ENCODE measurements at places on chromosomes 1 and 21. TPM values are rescaled to one million over a fixed set of nuclear protein-coding genes. Genes with fewer than 3 reads are reported as not detected.
A peak's percentile ranks its signal among the peaks of the same experiment; 100 is the strongest.

DNA sequence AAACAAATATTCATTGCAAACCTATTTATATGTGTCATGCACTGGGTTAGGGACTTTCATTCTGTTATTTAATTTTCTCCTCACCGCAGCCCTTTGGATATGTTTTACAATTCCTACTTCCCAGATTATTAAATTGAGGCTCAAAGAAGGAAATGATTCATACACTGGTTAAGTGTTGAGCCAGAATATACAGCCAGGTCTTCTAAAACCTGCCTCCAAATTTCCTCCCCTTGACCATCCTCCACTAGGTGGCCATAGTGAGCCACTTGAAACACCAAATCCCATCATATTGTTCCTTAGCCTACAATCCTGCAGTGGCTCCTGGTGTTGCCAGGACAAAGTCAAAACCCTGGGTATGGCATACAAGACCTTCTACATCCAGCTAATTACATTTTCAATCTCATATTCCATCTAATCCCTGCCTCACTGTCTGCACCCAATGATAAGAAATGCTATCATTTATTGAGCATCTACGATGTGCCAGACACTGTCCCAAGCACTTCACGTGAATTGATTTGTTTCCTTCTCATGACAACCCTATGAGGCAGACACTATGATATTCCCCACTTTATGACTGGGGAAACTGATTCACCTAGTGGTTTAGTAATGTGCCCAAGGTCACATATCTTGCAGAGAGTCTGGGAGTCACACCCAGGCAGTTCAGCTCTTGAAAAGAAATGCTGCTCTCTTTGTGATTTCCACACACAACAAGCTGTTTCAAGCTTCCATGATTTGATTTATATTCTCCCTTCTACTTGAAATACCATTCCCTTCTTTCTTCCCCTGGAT is 23.6 kb upstream of the KIRREL1 start:
- DNase-seq: no peak

DNA sequence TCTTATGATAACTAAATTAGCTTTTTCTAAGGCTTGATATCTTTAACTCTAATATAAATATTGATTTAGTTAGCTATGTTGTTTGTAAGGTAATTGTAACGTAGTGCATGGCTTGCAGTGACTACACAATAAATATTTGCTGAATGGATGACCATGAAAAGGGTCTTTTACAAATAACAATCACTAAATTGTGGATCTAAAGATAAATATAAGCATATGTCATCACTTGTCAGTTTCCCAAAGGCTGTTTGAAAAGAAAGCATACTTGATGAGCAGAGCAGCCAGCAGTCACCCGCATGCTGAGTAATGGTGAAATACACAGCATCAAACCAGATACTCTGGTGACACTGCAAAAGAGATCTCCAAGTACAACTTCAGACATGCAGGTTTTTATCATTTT is 92.5 kb upstream of the FMN2 start:
- no peak for DNase-seq

GRCh38 chr21:42674351-42674940 is 21.0 kb downstream of the PDE9A start:
- DNase-seq: no peak

- no peak for DNase-seq
Observed at GRCh38 chr21:25467896-25468295, 139.4 kb downstream of the MRPL39 start.

ZMYM4 gene
- 75.1 TPM for polyA plus RNA-seq

DNA sequence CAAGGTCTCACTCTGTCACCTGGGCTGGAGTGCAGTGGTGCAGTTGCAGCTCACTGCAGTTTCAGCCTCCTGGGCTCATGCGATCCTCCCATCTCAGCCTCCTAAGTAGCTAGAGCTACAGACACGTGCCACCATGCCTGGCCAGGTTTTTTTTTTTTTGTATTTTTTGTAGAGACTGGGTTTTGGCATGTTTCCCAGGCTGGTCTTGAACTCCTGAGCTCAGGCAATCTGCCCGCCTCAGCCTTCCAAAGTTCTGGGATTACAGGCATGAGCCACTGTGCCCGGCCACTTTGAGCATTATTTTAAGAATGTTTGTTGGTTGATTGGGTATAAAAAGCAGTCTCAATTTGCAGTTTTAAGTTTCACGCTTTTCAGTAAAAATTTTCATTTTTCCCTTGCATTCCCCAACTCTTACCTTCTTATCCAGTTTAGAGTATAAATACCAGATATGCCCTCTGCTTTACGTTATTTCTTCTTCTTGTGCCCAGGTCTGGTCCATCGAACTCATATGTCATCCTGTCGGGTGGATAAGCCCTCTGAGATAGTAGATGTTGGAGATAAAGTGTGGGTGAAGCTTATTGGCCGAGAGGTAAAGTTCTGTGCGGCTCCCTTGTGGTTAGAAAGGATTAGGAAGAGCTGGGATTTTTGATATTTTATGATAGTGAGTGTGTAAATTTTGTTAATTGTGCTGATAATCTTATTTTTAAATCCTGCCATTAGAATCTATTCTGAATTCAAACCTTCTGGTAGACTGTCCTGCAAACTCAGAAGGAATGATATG is 36.0 kb downstream of the FABP3 start:
- DNase-seq: no peak

CDA gene
- 6.5 TPM for polyA plus RNA-seq

C4BPA gene
- 0.69 TPM for polyA plus RNA-seq

- peak; percentile 12 for DNase-seq
Observed at GRCh38 chr21:37339552-37339939, 27.0 kb upstream of the DYRK1A start.

DNA sequence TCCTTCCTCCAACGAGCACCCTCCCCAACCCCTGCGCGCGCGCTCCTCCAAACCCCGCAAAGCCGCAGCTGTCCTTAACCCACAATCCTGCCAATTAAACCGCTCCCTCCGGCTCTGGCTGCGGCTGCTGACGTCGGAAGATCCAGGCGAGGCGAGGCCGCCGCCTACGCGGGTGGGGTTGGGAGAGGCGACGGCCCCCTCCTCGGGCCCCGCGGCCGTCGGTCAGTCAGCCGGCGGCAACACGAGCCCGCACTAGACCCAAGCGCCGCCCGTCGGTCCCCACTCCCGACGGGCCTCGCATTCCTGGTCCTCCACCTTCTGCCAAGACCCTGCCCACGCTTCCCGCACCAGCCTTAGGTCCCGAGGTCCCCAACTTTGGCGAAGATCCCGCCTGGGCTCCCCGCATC is 75.4 kb downstream of the VWA5B1 start:
- DNase-seq: no peak

GRCh38 chr1:55823541-55824250 is 608.5 kb upstream of the USP24 start:
- no peak for DNase-seq

DNA sequence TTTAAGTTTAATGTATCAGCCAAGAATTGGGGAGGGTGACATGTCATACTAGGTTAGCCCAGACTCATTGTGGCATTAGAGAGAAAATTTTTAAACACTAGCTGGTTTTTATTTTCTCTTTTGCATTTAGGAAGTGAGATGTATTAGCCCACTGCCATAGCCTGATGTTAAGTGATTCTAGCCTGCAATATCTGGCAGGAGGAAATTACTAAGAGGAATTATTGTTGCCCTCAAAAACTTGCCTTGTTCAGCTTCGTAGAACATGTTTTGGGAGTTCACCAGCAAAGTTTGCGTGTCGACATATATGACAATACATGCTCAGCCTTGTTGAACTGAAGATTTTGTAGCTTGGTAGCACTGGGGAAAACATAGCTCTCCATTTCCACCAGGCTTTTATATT is 12.5 kb downstream of the ADAM30 start:
- no peak for DNase-seq

WDR47 gene
- polyA plus RNA-seq: 15.6 TPM

- peak; percentile 49 for DNase-seq
Observed at GRCh38 chr1:169941982-169942830, 48.5 kb upstream of the SCYL3 start.

DNA sequence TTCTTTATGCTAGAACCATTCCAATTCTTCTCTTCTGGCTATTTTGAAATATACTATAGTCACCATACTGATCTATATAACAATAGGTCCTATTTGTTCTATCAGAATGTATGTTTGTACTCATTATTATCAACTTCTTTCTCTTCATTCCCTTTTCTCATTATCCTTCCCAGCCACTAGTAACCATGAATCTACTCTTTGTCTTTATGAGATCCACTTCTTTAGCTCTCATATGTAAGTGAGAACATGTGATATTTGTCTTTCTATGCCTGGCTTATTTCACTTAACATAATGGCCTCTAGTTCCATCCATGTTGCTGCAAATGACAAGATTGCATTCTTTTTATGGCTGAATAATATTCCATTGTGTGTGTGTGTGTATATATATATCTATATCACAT is 31.7 kb upstream of the RC3H1 start:
- no peak for DNase-seq

CFAP74 gene
- 0.32 TPM for polyA plus RNA-seq

LAMC2 gene
- polyA plus RNA-seq: 5.1 TPM

Measured in right renal pelvis (tissue), 4 donors.